OCI-M1 (cell line): ENCODE measurements at places on chromosomes 2 and 18.

- DNase-seq = no peak
These were observed 23.1 kb upstream of the CHAC2 start for GRCh38 chr2:53744395-53745065.

DNA sequence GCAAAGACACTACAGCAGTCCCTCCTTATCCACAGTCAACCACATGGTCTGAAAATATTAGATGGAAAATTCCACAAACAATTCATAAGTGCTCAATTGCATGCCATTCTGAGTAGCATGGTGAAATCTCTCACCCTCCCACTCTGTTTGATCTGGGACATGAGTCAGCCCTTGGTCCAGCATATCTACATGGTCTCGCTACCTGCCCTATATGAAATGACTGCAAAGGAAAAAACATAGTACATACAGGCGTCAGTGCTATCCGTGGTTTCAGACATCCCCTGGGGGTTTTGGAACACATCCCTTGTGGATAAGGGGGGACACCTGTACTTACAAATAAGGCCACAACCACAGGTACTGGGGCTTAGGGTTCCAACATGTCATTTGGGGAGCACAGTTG is 73.7 kb downstream of the CABLES1 start:
- DNase-seq = no peak

DNA sequence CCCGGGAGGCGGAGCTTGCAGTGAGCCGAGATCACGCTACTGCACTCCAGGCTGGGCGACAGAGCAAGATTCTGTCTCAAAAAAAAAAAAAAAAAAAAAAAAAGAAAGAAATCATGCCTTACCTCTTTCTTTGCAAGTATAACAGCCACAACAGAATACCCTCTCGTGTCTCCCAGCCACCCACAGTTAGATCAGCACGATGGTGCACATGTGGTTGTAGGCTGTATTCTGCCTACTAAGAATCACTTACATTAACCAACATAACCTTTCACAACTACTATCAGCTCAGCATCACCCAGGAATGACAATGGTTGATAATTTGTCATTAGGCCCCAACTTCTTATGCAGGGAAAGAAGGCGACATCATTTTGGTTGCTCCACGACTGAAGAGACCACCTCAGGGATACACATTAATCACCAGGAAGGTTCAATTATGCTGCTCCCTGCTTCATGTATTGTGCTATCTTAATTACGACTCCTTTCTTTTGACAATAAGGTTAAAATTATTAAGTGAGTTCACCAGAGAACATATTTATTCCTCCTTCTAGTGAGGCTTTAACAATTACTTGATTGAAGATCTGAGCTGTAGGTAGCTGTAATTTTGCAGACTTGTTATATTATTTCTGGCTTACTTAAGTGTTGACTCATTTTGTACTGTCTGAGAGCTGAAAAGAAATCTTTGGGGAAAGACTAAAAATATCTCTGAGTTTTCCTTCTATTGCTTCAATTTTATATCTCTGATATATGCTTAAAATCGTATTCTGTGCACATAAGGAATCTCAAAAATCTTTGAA is 120.1 kb downstream of the LRP1B start:
- DNase-seq = no peak

DNA sequence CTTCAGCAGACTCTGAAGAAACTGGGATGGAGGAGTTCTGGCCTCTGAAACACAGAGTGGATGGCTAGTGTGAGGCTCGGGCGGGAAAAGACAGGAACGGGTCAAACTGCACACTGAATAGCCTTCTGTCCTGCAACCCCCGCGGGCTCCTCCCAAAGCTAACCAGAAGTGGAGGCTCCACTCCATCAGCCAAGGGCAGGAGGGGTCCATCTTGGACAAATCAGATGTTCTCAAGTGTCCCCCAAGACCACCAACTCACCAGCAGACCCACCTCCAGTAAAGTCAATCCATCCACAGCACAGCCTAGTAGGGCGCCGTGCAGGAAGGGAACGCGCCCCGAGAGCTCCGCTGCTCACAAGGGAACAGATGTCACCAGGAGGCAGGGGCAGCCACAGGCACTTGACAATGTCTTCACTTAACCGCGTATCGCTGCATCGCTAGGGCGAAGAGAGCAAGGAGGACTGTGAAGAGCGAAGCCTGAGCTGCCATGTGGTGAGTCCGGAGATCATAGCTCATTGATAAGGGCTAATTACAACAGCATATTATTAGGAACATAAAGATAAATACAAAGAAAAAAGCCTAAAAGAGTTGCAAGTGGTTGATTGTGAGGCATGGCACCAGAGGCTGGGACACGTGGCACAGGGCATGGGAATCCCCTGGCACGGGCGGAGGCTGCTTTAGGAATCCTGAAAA is 494.6 kb upstream of the MYT1L start:
- no peak for DNase-seq

GRCh38 chr2:17311771-17312511 is 206.3 kb downstream of the RAD51AP2 start:
- DNase-seq = no peak

DNA sequence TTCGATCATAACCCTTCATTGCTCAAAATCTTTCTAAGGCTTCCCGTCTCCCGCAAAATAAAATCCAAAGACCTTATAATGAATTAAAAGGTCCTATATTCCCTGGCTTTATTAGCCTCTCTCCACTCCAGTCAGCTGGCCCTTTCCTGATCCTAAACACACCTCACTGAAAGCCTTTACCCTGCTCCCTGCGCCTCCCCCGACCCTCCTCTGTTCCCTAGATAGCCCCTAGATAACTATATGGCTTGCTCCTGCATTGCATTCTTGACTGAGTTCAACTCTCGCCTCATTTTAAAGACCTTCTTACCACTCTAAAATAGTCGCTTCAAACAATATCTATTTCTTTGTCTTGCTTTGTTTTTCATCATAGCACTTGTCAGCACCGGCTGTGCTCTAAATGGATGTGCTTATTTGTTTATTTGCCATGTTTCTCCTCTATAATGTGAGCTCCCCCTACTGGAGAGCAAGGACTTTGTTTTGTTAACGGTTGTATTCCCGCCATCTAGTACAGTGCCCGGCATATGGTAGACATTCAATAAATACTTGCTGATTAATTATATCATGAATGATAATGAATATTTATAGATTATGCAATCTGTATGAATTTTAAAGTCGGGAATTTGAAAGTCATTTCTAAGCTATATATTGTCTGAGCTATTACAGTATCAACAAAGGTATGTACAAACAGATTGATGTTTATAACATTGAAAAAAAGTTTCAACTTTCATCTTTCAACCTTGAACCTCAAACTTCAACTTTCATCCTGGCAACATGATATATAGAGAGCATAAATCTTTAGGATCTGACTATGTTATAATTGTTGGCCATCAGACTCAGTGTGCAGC is 32.4 kb upstream of the VIT start:
- DNase-seq = peak; percentile 71

DNA sequence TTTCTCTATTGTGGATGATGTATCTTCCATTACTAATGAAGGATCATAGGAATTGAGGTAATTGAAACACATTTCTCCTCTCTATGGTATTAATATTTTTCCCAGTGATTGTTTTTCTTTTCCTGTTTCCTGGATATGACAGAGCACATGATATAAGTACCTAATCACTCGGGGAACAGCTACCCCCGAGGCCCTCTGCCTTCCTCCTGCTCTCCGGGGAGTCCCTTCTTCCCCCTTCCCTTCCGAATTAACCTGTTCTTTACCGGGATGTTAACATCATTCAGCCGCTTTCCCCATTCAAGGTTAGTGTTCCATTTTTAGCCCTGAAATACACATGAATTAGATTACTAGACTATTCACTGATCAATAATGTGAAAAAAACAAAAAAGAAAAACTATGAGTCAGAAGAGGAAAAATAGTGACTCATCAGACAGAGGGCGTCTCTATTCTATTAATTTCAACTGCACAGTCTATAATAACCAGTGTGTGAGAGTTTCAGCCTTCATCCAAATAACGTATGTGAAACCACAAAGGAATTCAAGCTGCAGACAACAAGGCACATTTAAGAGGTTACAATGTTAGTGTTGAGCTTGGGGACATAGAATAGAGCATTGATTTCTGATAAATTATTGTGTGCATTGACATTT is 450.8 kb downstream of the DLGAP1 start:
- DNase-seq = no peak

GRCh38 chr2:65057054-65057375 is 799 bp downstream of the CEP68 start:
- no peak for DNase-seq

DNA sequence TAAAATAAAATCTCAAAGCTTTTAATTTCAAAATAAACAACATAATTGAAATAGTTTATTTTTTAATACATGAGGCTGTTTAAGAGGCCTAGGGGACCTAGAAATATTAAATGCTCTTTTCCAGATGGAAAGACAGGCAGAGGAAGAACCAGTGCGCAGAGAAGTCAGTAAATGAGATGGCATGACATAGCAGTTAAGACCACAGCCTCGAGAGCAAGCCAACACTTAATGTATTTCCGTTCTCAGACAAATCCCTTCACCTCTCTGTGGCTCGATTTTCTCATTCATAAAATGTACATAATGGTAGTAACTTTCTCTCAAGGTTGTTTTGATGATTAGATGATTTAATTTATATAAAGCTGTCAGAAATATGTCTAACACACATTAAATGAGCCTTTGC is 405.1 kb upstream of the CWC22 start:
- DNase-seq = peak; percentile 13

DNA sequence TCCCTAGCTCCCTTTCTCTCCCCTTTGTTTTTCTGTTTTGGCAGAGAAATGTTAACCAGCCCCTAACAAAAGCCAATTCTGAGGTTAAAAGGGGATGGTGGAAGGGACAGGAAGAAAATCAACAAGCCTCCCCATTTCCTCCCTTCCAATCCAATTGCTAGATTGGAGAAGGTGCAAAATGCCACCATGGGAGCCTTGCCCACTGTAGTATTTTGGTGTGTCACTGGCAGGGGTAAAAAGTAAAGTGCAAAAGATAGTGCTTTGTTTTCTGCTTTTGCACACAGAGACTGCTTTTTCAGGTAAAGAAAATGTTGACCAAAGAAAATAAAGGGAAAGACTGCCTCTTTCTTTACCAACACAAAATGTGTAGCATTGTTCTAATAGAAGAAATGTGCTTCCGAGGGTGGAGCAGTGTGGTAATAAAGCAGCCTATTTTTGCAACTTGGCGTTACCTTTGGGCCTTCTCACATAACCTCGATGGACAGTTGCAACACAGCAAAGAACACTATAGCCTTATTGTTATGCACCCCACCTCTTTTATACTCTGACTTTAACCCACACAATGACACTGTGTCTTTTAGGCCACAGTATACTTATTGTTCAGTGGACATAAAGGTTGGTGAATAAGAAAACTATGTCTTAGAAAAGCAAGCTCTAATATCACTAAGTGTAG is 861.8 kb downstream of the BCL11A start:
- DNase-seq = no peak

DNA sequence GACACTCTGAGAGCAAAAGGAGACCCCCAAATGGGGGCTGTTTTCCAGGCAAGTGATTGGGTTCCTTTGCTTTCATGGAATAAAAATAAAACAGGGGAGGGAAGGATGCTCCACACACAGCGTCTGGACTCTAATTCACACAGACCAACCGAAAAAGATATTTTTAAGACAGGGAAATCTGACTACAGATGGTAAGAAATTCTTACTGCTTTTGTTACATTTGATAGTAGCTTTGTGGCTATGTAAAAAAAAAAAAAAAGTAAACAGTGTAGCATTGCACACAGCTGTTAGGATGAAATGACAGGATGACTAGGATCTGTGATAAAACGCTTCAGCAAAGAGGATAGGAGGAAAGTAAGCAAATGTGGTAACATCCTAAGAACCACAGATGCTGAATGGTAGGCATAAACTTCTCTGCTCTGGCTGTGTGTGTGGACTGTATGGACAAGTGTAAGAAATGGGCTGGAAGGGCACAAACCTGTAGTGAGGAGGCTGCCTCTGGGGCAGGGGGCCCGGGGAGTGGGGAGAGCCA is 207.6 kb downstream of the ANAPC1 start:
- DNase-seq = no peak

DNA sequence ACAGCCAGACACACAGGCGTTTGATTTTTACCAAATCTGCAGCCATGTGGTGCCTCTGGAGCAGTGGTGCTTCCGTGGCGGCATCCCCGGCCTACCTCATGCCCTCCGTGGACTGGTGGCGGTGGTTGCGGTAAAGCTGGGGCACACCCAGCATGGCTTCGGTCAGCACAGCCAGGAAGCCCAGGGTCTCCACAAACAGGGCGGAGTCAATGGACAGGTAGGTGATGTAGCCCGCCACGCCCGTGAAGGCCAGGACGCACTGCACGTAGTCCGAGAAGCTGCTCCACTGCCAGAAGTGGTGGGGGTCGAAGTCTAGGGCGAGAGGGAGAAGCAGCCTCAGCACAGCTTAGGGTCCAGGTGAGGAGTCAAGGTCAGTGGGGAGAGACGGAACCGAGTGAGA is 32.4 kb downstream of the SLC66A2 start:
- DNase-seq = no peak

DNA sequence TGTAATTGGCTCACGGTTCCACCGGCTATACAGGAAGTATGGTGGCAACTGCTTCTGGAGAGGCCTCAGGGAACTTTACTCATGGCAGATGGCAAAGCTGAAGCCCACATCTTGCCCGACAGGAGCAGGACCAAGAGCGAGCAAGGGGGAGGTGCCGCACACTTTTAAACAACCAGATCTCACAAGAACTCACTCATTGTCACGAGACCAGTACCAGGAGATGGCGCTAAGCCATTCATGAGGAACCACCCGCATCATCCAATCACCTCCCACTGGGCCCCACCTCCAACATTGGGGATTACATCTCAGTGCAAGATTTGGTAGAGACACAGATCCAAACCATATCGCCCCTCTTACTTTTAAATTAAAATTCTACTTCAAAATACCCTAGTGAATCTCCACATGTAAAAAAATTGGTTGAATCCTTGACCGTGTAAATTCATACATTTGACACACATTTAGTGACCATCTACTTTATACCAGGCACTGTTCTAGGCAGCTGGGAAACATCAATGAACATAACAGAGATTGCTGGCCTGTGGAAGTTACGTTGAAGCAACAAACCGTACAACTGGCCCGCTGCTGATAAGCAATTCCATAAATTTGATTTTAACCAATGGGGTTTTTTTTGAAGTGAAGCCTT is 87.6 kb downstream of the ALPK2 start:
- peak; percentile 10 for DNase-seq

DNA sequence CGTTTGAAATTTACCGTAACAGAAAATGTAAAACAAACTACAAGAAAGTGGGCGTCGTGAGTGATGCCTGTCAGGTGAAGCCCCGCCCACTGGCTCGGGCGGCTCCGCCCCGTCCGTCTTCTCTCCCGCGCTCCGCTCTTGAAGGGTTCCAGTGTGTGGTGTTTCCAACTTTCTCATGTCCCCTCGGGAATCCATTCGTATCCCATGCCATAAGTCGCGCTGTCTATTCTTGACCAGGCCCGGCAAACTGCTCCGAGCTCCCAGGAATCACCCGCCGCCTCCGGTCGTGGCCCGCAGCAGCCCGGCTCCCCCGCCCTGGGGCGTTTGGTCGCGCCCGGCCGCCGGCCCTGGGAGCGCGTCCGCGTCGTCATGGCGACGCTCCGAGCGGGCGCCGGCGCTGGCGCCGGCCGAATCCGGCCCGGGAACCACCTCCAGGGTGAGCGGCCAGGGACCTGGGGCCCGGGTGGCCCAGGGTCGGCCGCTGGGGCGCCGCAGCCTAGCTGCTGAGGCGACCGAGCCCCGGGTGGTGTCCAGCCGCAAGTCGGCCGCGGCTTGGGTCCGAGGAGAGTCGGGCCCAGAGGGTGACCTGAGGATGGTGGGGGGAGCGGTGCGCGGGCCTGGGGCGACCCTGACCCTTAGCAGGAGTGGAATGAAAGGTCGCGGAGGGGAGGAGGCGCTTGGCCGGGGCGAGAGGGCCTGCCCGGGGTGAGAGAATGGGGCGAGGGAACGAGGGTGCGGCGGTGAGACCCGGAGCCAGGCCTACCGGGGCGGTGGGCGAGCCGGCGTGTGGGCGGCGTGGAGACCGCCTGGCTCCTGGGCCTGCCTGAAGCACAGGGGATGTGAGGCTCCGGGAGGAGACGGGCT is at the start of gene CFAP221:
Gene CFAP221, plus strand, starts transcription at position 375 of the 864 bp plus-strand sequence. CDS start 1,683 bp downstream, outside the sequence.
- DNase-seq = no peak
